Substantia nigra (tissue), 51 donors: ENCODE measurements at places on chromosomes 2 and 18.

DNA sequence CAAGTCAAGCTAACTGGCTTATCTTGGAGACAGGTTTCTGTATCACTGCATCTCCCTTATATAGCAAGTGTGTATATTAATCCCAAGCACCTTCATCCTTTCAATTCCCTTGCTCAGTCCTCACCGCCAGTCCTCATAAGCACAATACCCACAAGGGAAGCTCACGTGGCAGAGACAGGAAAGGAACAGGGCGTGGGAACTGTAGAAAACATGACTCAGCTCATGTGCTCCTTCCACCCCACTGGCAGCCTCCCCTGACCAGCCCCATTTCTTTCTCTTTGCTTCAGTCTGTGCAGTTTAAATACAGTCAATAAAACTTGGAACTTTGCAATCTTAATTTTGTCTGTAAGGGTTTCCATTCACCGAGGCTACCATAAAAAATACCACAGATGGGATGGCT is 36.5 kb upstream of the CDH19 start:
- no peak for DNase-seq

- DNase-seq, result no peak
Observed at GRCh38 chr2:239908308-239908707, 116.8 kb downstream of the NDUFA10 start.

- DNase-seq, result no peak
Observed at GRCh38 chr18:37796823-37797349, 231.3 kb upstream of the CELF4 start.

DNA sequence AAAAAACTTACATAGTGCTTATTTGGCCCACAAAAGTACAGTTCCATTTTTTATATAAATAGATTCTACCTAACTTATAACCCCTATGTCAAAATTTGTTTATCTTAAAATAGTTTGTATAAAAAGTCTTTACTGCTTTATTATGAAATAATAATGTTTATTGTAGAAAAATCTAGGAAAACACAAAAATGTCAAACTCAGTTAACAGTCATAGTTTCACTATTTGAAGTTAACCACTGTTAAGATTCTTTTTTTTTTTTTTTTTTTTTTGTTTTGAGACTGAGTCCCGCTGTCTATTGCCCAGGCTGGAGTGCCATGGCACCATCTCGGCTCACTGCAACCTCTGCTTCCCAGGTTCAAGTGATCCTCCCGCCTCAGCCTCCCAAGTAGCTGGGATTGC is 26.5 kb upstream of the ABI2 start:
- no peak for DNase-seq

DNA sequence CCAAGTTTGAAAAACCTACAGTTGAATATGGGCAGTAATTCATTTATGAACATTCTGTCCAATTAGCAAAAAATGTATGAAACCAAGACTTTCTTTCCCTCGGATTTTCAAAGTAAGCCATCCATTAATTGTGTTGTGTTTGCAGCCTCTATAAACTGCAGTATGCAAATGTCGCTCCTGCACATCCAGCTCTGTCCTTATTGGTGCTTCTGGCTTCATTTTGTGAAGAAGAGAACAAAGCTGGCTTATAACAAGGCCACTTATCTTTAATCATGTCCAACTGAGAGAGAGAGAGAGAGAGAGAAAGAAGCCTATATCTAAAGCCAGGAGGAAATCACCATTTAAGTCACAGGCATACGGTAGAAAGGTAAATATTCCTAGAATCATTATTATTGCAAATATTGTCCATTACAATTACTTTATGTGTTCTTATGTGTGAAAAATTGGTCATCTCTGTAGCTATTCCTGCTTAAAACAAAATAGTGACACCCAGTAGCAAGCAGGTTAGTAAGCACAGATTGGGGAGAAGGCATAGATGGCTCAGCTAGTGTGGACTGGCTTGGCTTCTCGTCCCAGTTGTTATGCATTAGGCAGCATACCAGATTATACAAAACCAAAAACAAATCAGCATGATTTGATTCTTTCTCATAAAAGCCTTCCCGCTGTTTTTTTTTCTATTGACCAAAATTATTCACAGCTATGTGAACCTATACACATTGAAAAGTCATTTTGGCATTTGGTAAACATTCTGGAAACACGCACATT is 726.4 kb upstream of the SOX11 start:
- no peak for DNase-seq

GRCh38 chr2:215828528-215829184 is 184.7 kb downstream of the MREG start:
- DNase-seq, result no peak

DNA sequence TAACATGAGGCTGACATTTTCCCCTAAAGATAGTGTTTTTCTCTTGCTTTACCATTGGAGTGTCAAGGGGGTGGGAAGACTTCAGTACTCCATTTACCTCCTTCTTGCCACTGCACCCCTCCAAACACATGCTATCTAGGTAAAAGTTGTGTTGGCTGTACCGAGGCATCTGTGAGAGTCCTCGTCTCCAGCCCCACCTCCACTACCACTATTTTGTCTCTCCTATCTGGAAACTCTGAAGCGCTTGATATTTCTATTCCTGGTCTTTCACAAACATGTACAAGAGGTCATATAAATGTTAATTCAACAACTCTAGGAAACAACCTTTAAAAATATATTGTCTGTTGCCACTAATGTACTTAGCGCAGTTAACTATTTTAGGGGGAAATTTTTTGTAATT is 132.6 kb downstream of the PKP4 start:
- DNase-seq, result no peak

GRCh38 chr2:55883357-55883756 is 40.2 kb downstream of the EFEMP1 start:
- no peak for DNase-seq

GRCh38 chr2:240460253-240460711 is 24.8 kb downstream of the GPC1 start:
- DNase-seq, result no peak

DNA sequence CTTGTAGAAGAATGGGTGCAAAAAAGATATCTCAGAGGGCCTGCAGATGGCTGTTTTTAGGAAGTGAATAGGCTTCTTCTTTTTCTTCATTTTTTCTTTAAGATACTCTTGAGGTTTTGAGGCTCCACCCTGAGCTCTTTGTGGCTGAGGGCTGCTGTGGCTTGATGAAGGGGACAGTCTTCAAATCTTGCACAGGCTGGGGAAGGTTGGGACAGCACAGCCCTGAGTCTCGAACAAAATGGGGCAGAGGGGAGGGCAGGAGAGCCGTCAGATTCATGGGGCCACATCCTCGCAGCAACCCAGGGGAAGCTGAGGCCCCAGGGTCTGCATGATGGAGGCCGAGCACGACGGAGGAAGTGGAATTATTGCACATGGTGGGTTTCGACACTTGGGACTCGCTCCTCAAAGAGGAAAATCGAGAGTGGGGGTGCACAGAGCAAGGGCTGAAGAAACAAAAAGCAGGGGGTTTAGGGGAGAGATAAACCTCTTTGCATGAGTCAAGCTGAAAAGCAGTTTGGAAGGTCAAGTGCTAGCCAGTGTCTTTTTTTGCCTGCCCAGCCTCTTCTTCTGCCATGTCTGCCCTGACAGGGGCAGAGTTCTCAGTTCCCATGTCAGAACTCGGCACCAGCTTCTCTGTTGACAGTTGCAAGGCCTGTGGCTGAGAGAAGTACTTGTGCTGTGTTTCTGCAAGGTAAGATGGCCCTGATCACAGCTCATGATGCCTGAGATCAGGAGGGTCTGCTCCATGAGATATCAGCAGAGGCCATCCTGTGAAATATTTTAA is 19.5 kb downstream of the INPP4A start:
- no peak for DNase-seq

DNA sequence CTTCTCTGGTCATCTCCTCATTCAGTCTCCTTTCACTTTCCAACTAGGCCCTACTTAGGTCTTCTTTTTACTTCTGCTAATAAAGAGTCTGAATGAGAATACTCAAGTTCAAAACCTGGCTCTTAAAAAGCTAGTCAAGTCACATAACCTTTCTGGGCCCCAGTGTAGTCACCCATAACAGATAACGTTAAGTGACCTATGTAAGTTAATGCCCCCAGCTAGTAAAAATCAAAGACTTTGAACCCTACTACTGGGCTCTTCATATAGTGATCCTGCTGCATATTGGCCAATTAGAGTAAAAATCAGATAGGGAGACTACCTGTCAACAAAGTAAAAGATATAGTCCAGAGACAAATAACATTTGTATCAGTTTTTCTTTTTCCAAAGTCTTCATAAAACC is 17.7 kb downstream of the ARL5A start:
- DNase-seq, result no peak

- DNase-seq, result no peak
Observed at GRCh38 chr2:232466221-232466620, 10.3 kb downstream of the ALPI start.

DNA sequence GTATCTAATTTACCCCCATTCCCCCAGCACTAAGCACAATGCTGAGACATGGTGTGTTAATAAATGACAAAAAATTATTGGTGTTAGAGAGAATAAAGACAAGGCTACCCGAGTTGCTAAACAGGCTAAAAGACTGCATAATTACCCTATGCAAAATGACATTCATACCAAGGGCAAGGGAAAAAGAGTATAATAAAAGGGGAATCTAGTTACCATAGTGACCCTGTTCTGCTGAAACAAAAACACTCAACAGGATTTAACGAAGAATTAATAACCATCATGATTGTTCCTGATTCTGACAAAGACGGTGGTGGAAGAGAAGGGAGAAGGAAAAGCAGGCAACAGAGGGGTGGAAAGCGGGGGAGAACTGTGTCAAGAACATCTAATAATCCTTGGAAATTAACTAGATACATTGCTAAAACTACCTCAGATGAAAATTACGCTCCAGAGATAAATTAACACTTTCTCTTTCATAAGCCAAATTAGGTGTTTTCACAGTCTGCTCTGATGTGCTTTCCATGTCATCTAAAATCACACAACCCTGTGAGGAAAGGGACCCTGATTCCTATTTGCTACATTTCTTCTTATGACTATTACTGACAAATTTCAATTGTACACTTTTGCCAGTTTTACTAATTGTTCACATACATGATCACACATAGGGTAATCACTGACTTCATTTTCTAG is 25.5 kb downstream of the TTR start:
- DNase-seq, result no peak

GRCh38 chr18:68969027-68969426 is 171.1 kb downstream of the CCDC102B start:
- no peak for DNase-seq

- peak; percentile 28 for DNase-seq
Observed at GRCh38 chr2:95077530-95077825, 44.1 kb downstream of the MRPS5 start.

GRCh38 chr2:218091746-218092145 is 22.7 kb downstream of the RUFY4 start:
- no peak for DNase-seq

GRCh38 chr2:191243154-191243553 is 2.0 kb upstream of the MYO1B start:
- DNase-seq, result no peak

GRCh38 chr2:1041012-1041805 is 90.6 kb downstream of the SNTG2 start:
- no peak for DNase-seq

DNA sequence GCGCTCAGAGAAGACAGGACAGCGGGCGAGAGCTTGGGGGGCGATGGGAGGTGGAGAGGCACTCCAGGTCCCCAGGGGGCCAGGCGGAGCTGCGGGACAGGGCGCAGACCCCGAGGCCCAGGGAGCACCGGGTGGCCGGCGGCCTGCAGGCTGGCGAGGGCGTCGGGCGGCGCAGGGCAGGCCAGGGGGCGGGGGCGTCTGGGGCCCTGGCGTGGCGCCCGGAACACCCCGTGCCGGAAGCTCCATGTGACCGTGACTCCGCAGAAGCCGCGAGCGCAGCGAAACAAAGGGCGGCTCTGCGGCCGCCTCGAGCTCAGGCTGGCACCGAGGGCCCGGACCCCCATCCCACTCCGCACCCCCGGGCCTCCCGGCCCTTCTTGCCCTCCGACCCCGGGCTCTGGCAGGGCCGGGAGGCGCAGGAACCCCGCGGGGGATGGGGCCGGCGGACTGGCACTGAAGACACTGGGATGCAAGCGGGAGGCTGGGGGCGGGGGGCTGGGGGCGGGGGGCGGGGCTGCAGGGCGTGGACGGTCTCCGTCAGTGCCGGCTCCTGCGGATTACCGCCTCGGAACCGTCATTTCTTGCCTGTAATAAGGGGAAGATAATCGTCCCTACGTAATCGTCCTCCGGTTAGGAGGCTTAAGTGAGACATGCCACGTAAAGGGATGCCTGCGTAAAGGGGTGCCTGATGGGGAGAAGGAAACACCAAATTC is 19.1 kb downstream of the SH2D6 start:
- peak; percentile 83 for DNase-seq

- DNase-seq, result no peak
Observed at GRCh38 chr18:74434466-74434865, 22.6 kb downstream of the DIPK1C start.

- DNase-seq, result peak; percentile 72
Observed at GRCh38 chr2:241877989-241878970, 8.8 kb downstream of the RTP5 start.

GRCh38 chr2:176710657-176711186 is 441.5 kb downstream of the MTX2 start:
- no peak for DNase-seq

DNA sequence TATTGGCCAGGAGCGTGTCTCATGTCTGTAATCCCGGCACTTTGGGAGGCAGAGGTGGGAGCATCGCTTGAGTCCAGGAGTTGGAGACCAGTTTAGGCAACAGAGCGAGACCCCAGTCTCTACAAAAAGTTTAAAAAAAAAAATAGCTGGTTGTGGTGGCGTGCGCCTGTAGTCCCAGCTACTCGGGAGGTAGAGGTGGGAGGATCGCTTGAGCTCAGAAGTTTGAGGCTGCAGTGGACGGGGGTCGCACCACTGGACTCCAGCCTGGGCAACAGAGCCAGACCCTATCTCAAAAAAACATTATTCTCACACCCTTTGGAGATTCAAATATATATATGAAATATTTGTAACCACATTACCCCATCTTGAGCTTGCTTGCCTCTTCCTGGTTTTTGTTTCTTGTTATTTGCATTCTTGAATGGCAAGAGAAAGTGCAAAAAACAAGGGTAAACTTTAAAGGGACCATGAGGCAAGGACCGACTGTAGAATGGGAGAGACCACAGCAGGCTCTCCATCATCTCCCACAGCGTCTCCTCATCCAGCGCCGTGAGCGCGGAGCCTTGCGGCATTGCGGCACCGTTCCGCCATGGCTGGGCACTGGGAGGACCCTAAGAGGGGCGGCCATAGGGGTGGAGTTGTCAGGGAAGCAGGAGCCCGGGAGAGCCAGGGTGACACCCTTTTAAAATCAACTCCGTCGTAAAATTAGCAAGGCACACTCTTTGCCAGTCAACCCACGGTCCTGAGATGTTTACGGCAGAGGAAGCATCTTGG is 1.4 kb downstream of the ELP2 start:
- DNase-seq, result no peak

DNA sequence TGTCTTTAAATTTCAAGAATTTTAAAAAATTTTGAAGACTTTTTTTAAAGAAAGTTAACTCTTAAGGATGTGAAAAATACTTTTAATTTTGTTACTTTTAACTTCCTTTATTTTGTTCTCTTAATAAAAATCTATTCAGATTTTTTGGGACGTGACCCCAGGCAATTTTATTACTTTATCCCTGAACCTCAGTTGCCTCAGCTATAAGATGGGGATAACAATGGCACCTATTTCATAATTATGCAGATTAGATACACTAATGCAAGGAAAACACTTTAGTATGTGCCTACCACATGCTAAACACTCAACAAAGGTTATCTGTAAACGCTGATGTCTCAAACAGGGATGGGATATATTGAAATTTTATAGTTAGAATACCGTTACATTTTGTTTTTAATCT is 1.5 kb upstream of the SCYGR1 start:
- no peak for DNase-seq

GRCh38 chr2:46875226-46875899 is 40.2 kb downstream of the MCFD2 start:
- DNase-seq, result no peak

GRCh38 chr2:37570773-37571586 is 100.5 kb downstream of the CDC42EP3 start:
- no peak for DNase-seq
